ENCODE measurements at places on chromosomes 4 and X.

- DNase-seq: no peak
Measured at GRCh38 chrX:24676403-24677024, 17.2 kb upstream of the POLA1 start.

- no peak for DNase-seq
Measured at GRCh38 chr4:100268789-100269188, 78.5 kb upstream of the DDIT4L start.

GRCh38 chr4:25951390-25951952 lies 37.5 kb downstream of the SMIM20 start:
- no peak for DNase-seq

DNA sequence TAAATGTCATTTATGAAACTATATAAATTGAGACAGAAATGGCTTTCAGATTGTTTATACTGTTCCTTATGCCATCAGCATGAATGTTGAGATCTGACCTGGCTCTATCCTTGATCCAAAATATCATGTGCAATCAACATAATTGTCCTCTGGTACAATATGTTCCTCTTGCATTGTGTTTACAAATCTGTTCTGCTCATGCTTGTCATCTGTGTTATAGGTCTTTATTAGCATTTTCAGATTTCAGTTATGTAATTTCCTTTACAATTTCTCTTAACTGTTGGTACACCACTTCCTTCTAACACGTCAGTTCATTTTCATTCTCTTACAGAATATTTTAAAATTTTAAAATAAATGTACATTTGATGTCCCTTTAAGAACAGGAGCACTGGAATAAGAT lies 1.6 kb downstream of the HPGD start:
- no peak for DNase-seq

GRCh38 chrX:1835056-1835455 lies 220.2 kb downstream of the ASMT start:
- no peak for DNase-seq

GRCh38 chr4:3363411-3364141 lies 70.8 kb downstream of the RGS12 start:
- DNase-seq: no peak

- DNase-seq: no peak
Measured at GRCh38 chr4:173415092-173415491, 16.2 kb upstream of the SCRG1 start.

GRCh38 chr4:5839751-5840674 lies 52.9 kb downstream of the CRMP1 start:
- no peak for DNase-seq

DNA sequence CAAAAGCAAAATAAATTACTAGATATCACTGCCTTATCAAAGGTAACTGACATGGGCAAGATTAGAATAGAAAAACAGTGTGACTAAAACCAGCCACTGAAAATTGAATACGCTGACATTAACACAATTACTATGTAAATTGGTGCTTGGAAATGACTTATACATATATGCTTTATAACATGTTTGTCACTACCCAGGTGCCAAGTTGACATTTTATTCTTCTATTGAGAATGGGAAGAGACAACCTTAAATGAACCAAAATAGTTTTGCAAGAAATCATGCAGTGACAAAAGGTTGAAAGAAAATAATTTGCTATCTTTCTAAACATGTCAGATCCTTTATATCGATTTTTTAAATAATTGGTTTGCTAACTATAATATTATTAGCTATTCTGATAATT lies 510.1 kb downstream of the GALNTL6 start:
- DNase-seq: no peak

DNA sequence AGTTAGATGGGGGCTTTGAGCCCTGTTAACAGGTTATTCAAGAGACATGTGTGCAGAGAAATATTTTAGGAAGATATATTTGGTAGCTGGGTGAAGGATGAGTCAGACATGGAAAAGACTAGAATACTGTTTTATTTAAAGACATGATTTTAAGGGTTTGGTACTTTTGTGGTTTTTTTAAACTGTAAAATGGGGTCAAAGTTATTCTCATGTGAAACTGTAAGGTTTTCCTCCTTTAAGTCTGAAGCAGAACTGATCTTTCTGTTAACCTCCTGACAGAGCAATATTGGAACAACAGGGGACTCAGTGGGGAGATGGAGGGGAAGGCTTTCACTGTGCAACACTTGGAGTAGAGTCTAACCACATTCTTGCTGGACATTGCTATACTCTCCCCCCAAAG lies 112.4 kb upstream of the LSM6 start:
- DNase-seq: no peak

GRCh38 chr4:55442541-55442940 lies 46.8 kb downstream of the TMEM165 start:
- DNase-seq: no peak
